ENCODE measurements at places on chromosomes 3 and 15.

- DNase-seq = no peak
Observed at GRCh38 chr3:4995500-4996053, 16.3 kb downstream of the BHLHE40 start.

DNA sequence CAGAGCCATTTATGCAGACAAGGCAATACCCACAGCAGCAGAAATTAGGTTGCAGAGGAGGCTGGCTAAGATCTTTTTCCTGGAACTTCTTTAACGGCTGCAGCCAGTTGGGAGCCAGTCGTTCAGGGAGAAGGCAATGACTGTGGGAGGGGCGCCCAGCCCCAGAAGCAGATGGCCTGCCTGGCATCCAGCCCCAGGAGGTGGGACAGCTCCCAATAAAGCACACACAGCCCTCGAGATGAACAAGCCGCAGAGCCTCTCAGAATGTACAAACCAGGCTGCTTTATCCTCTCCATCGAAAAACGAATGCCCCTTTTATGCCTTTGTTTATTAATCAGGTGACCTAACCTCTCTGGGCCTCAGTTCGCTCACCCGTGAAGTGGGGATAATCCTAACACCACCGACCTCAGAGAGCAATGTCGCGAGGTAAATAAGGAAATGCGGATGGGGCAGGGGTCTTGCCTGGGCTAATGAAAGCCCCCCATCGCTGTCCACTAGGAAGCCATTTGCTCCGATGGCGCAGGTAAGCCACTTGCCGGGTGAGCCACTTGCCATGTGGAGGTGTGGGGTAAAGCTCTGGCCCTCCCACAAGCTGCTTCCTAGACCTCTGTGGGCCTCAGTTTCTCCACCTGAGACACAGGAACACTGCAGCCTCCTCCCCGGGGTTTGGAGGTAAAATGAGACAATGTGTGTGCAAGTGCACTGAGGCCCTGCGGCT lies 35.8 kb downstream of the MGLL start:
- DNase-seq = no peak

DNA sequence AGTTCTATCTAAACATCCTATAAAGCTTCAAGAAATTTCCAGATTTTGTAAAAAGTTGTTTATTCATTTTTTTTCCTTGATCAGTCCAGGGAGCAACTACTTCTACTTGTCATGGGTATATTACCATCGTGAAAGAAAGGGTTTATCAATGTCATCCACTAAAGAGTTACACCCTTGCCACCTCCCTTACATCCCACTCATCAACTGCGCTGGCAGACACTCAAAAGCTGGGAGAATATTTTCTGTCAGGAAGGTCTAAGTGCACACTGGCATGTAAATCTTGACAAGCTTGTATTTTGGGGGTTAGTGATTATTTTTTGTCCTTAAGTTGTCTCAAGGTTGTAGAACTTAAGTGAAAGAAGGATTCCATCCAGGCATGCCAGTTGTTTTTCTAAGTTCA lies 188.3 kb upstream of the ARL6 start:
- DNase-seq = no peak

- DNase-seq = no peak
Observed at GRCh38 chr3:139457066-139457465, 19.2 kb downstream of the RBP2 start.

DNA sequence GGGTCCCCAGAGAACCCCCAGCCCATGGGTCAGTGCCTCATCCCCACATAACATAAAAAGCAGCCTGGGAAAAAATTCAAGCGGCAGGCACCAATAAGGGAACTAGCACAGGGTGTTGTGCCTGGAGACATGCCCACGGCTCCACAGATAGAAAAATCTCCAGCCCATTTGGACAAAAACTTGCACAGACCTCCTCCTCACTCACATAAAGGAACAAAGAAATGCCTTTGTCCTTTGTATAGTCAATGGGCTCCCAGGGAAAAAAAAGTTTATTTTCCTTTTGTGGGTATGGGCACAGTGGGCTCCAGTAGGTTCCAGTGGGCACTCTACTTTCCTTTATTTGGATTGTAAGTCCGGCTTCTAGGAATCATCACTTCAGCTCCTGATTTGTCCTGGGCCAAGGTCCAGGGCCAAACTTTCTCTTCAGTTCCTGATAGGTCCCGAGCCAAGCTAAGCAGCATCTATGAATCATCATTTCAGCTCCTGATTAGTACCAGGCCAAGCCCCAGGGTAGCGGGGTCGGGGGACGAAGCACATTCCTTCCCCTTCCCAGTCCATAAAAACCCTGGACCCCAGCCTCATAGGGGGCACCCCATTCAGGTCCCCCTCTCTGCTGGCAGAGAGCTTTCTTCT lies 1.6 kb upstream of the DNAH12 start:
- no peak for DNase-seq

DNA sequence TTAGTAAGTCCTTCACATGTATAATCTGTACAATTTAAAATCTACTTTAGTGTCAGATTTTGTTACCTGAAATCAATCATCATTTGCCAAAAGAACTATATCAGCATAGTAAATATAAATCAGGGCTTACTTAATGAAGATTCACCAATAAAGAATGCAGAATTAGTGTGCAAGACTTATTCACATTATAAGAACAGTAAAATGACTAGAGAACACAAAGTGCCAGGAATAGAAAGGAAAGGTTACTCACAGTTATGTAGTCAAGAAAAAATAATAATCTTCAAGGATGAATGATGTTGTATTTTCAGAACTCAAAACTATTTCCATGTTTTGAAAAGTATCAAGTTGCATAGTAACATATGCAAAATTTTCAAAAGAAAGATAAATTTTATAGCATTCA lies 891.9 kb downstream of the ROBO1 start:
- DNase-seq = no peak

- no peak for DNase-seq
Observed at GRCh38 chr3:143084856-143085731, 34.5 kb upstream of the CHST2 start.

GRCh38 chr3:36906504-36907149 lies 38.2 kb downstream of the TRANK1 start:
- no peak for DNase-seq
